SK-N-SH (cell line): ENCODE measurements at places on chromosomes 5 and 9. TPM values are rescaled to one million over a fixed set of nuclear protein-coding genes. Genes with fewer than 3 reads are reported as not detected.

- H3K36me3 ChIP-seq, result peaks cover 18% of the 10 kb centered on the region
- DNase-seq, result no peak
- peak overlapping the region; percentile 57 for H3K27ac ChIP-seq
- no peaks in the 10 kb centered on the region for H3K27me3 ChIP-seq
Observed at GRCh38 chr5:137995749-137996128, 37.1 kb downstream of the FAM13B start.

DNA sequence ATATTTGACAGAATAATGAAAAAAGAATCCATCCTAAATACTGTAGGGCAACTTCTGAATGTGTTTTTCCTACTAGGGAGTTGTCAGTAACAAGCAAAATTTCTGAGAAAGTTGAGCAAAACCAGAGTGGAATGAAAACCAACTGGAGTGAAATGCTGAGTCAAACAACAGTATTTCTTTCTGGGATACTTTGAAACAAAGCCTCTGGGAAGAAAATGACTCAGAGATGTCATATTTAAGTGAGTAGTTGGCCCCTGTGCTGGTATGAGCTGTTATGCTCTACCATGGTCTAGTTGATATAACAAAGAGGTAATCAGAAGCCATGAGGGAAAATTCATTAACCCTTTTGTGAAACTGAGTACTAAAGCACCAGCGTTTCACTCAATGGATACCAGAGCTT lies 372.1 kb upstream of the C9orf72 start:
- no peak overlapping the region for H3K27ac ChIP-seq
- H3K36me3 ChIP-seq, result no peaks in the 10 kb centered on the region
- H3K27me3 ChIP-seq, result no peaks in the 10 kb centered on the region
- DNase-seq, result no peak
- no peaks in the 10 kb centered on the region; the same call in 1 of the 2 replicates for H3K4me1 ChIP-seq

GRCh38 chr5:172748341-172748843 lies 22.6 kb downstream of the DUSP1 start:
- H3K36me3 ChIP-seq, result no peaks in the 10 kb centered on the region
- H3K4me1 ChIP-seq, result no peaks in the 10 kb centered on the region; the same call in 1 of the 2 replicates
- H3K27me3 ChIP-seq, result no peaks in the 10 kb centered on the region
- no peak overlapping the region for H3K27ac ChIP-seq

GRCh38 chr5:43044181-43044914 lies 4.2 kb upstream of the ANXA2R start:
- H3K4me1 ChIP-seq, result peaks cover 9% of the 10 kb centered on the region; the same call in 1 of the 2 replicates
- H3K4me3 ChIP-seq, result no peak overlapping the region
- no peak for DNase-seq
- no peaks in the 10 kb centered on the region for H3K27me3 ChIP-seq
- no peaks in the 10 kb centered on the region for H3K36me3 ChIP-seq

DNA sequence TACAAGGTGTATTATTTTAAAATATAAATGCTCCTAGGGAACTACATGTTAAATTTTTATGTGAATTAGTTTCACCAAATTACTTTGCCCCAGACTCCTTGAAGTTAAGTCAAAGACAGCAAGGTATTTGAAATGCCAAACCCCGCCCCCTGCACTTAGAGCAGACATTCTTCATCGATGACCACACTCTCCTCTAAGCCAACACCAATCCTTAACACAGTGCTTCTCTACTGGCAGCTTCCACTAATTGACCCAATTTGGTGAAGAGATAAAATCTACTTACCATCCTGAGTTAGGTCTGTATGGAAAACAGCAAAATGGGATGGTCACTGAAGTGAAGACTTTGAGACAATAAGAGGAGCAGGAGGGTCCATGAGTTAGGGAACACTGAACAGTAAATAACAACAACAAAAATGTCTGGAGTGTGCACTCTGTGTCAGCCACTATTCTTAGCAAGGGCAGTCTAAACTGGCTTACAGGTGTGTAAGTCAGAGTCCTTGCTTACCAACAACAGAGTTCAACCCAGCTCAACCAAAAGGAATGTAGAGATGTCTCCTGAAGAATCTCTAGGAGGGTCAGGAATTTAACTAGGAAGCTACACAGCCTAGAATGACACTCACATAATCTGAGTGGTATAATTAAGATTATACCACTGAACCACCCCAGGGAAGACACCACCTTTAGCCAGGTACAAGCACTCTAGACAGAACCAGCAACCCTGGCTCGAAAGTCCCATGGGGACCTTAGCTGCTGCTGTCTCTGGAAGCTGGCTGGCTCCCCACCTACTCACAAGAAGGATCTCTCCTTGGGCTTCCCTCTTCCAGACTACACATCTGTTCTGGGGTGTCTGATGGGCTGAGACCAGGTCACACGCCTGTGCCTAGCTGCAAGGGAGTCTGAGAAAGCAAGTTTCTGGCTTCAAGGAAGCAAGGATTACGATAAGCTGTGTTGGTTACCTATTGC lies 8.8 kb upstream of the UBE2QL1 start:
- H3K4me1 ChIP-seq, result no peaks in the 10 kb centered on the region
- no peaks in the 10 kb centered on the region for H3K27me3 ChIP-seq
- H3K4me3 ChIP-seq, result no peak overlapping the region
- no peaks in the 10 kb centered on the region for H3K36me3 ChIP-seq
- DNase-seq, result no peak

- no peaks in the 10 kb centered on the region for H3K36me3 ChIP-seq
- no peak for DNase-seq
- no peak overlapping the region for H3K27ac ChIP-seq
- no peaks in the 10 kb centered on the region for H3K27me3 ChIP-seq
Observed at GRCh38 chr5:129951039-129951438, 46.8 kb downstream of the CHSY3 start.

DNA sequence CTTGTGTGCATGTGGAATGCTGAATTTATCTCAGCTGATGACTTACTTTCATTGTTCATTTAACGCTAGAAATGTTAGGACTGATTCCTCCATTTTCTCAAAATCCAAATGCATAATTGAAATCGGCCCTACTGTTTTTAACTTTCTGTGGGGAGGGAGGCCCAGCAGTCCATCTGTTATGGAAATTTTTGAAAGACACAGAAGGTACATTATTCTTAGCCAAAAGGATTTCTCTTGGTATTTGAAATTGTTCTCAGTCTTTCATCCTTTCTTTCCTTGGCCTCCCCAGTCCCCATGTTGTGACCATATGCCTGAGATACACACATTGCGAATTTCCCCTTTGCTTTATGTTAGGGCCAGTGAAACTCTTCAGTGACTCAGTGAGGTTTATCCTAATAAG lies 549.9 kb downstream of the IRX1 start:
- no peaks in the 10 kb centered on the region for H3K36me3 ChIP-seq
- no peaks in the 10 kb centered on the region for H3K27me3 ChIP-seq
- H3K27ac ChIP-seq, result no peak overlapping the region
- no peaks in the 10 kb centered on the region for H3K4me1 ChIP-seq

The MSX2 gene
- polyA plus RNA-seq, result 5.1 and 5.8 TPM in 2 replicates

The BDP1 gene
- 4.4 and 5.8 TPM in 2 replicates for polyA plus RNA-seq

The SPINK4 gene
- polyA plus RNA-seq, result not detected in 2 replicates

The ROPN1L gene
- 0.31 and 0.58 TPM in 2 replicates for polyA plus RNA-seq
